CD4-positive, alpha-beta T cell treated with Interleukin-15 for 1 hour (primary cell): ENCODE measurements at places on chromosomes 13 and 19.

DNA sequence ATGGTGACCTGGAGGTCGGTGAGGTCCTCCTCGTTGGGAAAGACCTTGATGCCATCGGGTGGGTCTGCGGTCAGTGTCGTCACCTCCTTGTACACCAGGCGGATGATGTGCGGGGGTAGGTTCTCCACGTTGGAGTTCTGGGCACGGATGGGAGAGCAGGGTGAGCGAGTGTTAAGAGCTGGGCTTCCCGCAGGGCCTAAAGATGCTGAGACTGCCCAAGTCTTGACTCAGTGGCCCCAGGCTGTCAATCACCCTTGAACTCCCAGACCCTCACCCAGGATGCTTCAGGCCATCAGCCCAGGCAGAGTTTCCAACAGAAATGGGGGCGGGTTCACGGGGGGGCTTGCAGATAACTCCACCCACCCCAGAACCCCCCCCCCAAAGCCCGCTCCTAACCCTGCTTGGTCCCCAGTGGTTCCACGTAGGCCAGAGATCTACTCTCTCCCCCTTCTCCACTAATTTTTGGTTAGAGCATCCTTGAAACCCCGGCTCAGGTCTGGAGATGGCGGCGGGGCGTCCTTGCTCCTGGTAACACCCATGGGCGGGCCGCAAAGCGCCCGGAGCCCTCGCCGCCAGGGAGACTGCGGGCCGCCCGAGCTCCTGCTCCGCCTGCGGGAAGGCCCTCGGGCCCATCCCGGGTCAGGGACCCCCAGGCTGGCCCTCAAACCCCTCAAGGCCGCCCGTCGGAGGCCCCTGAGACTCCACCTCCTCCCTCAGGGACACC, 600 bp downstream of the UBE2S start:
- DNase-seq = no peak

GRCh38 chr13:75779393-75779792, 143.3 kb downstream of the LMO7 start:
- no peak for DNase-seq

DNA sequence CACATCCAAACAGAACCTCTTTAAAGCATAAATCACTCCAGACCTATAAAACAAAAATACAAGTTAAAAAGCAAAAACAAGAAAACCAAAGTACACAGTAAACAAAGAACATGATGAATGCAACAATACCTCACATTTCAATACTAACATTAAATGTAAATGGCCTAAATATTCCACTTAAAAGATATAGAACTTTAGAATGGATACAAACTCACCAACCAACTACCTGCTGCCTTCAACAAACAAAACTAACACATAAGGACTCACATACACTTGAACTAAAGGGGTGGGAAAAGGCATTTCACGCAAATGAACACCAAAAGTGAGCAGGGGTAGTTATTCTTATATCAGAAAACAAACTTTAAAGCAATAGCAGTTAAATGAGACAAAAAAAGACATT, 44.9 kb upstream of the PABPC3 start:
- no peak for DNase-seq

DNA sequence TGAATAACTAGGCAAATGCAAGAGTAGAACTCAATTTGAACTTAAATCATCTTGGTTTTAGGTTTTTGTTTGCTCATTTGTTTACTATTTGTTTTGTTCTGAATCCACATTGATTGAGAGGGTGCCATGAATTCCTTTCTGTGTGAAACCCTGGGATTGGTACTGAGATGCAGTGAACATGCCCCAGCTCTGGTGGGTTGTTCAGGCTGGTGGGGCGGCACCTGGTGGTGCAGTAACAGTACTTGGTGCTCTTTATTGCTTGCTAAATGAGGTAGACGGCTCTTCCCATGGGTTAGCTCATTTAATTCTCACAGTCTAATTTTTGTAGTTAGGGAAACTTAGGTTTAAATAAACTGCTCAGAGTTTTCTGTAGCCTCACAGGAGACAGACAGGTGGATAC, 48.4 kb downstream of the WASF3 start:
- no peak for DNase-seq

- no peak for DNase-seq
These were observed 6.8 kb downstream of the KANK2 start for GRCh38 chr19:11190501-11190900.

GRCh38 chr13:46520166-46520565, 32.8 kb upstream of the LRCH1 start:
- DNase-seq = no peak

GRCh38 chr19:40056505-40056904, 474 bp upstream of the ZNF780B start:
- no peak for DNase-seq

DNA sequence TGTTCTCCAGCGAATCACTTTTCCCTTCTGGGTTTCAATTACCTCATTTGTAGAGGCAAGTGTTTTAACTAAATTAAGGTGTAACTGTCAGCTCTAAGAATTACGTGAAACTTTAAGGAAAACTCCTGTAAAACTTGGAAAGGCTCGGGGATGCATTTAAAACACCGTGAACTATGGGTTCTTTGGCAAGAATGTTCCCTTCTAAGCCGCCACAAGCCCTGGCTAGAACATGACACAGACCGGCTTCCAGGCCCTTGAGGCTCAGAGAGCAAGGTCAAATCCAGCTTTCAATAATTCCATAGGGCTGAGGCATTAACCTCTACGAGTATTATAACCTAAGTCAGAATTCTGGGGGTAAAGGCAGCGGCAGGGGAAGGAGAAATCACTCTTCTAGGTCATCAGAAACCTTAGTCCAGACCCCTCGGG, 685 bp downstream of the VWA8 start:
- DNase-seq = no peak

DNA sequence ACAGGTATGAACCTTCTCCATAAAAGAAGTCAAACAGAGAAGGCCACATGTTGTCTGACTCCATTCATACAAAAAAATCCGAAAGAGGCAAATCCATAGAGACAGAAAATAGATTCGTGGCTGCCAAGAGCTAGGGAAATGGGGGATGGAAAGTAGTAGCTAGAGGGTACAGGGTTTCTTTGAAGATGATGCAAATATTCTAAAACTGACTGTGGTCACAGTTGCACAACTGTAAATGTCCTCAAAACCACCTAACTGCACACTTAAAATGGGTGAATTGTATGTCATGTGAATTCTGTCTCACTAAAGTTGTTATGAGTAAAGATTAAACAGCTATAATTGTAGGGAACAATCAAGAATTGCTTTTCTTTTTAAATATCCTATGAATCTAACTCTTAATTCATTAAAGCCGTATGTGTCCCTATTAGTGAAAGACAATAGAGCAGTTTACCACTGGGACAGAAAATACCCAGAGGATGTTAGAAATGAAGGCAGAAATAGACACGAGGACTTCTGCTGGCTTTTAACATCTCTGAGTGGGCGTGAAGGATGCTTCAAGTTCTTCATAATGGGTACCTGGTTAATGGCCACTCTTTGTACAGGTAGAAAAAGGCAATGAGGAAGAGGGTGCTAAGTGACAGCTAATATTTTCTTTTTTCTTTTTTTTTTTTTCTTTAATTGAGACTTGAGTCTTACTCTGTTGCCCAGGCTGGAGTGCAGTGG, 21.2 kb downstream of the INSR start:
- no peak for DNase-seq

DNA sequence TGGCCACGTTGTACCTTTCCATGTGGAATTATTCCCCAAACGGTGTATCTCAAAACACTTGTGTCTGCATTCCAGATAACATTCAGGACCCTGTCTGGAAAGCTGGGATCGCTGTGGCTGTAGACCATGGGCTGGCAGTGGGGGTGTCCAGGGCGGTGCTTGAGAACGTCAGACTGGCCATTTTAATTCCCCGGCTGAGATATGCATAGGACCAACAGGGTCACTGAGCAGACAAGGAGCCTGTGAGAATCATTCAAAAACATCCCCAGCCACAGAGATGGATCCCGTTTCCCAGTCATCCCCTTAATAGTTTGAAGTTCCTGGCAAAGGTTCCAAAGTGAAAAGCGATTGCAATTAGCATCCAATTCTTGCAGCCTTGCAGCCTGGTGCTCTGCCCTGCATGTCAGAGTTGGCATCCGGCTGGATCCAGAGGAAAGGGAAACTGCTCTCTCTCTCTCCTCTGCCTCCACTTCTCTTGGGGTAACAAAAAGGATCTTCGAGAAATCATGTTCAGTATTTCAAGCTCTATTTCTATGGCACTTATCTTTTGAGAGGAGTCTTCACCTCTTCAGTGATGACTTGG, 41.6 kb downstream of the IFT88 start:
- DNase-seq = no peak

DNA sequence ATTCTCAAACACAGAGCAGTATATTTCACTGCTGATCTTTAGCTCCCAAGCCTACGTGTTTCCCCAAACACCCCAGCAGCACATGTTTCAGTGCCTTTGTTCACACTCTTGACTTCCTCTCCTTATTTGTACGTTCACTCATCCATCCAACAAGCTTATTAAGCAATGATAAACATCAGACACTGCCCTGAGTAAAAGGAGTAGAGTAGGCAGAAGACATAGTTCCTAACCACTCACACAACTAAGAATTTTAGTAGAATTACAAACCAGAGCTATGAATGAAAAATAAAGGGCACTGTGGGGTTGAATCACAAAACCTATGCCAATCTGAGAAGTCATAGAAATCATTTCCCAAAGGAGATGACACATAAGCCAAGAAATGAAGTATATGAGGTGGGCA, 213.5 kb downstream of the DIAPH3 start:
- DNase-seq = no peak

DNA sequence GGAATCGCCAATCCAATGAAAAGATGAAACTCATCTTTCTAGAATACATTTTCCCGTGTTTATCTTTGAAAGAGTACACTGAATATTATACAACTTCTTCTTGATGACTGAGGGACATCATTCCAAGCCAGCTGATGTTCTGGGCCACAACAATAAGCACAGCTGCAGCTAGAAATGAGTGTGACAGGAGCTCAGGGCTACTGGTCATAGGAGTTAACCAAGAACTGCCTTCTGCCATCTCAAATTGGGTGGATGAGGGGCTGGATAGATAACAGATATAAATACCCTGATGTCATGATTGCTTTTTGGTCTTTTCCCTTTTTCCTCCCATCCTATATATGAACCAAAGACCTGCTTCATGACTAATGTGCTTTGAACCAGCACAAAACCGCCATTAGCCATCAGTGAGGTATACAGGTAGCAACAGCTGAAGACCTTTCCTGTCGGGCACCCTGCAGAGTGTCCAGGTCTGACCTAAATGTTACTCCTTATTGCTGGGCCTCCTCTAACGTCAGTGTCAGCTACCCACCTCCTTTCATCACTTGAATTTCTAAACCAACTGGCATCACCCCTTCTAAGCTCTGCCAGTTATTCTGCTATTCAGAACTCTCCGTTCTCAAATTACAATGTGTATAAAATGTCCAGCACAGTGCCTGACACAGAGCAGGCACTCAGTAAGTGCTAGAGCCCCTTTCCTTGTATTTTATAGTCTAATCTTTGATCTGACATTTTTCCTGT, 178.2 kb downstream of the ENOX1 start:
- DNase-seq = no peak

DNA sequence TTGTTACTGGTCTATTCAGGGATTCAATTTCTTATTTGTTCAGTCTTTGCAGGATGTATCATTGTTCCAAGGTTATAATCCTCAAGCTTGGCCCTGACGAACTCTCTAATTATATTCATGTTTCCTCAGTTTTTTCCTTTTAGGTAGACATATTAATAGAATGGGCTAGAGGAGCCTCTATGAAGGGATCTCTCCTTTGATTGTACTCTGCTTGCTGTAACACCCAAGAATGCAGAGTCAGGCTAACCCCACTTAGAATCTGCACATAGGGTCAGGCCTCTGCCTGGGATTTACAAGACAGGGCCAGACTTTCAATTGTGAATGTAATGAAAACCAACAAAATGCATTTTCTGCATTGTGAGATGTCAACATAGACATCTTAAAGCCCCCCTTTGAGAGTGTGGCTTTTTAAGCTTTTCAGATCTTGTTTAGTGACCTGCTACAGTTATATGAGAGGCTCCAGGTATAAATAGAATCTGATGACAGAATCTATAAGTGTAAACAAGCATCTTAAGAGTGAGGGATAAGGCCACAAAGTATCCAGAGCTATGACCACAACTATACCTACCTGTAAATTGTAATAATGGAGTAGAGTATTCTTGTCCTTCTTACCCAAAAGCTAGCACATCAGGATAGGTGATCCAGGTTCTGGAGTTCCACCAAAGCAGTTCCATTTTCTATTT, 5.5 kb downstream of the ZNF493 start:
- DNase-seq = no peak

DNA sequence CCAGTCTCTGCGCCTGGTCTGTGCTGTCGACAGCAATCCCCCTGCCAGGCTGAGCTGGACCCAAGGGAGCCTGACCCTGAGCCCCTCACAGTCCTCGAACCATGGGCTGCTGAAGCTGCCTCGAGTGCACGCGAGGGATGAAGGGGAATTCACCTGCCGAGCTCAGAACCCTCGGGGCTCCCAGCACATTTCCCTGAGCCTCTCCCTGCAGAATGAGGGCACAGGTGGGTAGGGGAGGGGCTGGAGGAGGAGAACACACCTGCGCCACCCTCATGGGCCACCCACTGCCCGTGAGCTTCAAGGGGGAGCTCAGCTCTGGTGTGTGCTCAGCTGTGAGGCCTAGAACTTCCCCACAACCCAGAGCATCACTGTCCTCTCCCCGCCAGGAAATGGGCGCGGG, 38.6 kb upstream of the CD33 start:
- no peak for DNase-seq

- no peak for DNase-seq
These were observed 40.5 kb downstream of the GATAD2A start for GRCh38 chr19:19445911-19446361.

- DNase-seq = no peak
These were observed 654 bp downstream of the ZNF579 start for GRCh38 chr19:55579766-55580621.

DNA sequence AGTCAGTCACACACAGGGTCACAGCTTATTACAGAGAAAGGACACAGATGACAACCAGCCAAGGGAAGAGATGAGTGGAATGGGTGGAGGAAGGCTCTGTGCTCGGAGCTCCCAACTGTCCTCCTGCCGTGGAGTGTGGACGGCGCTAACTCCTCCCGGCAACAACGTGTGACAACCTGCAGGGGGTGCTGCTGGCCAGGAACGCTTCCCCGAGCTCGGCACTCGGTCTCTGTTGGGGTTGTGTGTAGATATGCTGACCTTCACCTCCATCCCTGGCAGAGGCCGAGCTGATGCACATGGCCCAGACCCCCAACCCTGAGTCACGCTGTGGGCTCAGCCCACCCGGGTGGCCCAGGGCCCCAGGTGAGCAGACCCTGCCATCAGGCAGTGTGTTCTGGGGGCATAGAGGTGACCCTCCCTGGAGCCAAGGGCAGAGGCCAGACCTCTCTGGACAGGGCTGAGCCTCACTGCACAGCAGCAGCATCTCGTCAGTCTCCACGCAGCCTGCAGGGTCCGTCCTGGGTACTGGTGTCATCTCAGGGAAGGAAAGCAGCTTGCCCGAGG, 14.1 kb downstream of the ZNF444 start:
- no peak for DNase-seq
